SK-MEL-5 (cell line): ENCODE measurements at places on chromosomes 13 and 19.

DNA sequence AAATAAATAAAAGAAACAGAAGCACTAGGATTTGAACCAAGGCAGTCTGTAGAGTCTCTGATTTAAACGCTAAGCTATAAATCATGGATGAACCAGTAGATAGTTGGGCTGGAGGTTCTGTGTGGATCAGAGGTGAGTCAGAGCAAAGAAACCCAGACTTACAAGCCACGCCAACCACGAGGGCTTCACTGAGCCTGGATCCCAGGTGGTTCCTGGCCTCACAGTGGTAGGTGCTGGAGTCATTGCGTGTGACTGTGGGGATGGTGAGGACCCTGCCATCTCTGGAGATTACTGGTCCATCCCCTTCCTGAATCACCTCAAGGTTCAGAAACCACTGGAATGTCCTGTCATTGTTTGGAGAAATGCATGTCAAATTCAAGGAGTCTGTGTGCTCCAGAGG lies 19.3 kb upstream of the CEACAM20 start:
- no peak for DNase-seq

GRCh38 chr19:30153326-30154210 lies 211.5 kb downstream of the URI1 start:
- no peak for DNase-seq

GRCh38 chr19:7395360-7396066 lies 46.8 kb downstream of the ARHGEF18 start:
- no peak for DNase-seq

GRCh38 chr19:54696117-54696548 lies 28.1 kb upstream of the KIR3DL3 start:
- no peak for DNase-seq

- no peak for DNase-seq
These were observed 58.0 kb upstream of the URI1 start for GRCh38 chr19:29884044-29884443.

DNA sequence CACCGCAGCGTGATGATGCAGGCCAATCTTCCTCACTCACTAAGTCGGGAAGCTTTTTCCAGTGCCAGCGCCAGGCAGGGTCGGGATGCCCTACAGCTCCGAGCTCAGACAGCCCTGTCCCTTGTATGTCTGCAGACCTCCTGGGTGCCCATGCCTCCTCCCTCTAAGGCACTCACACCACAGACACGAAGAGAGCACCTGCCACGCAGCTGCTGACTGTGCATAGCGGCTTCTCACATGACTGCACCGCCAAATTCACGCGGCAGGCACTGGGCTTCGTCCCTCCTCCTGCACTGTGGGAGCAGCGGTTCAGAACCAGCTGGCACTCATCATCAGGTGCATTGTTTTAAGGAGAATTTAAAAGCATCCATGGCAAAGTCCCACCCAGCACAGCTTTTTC lies 88.1 kb downstream of the SLC7A1 start:
- DNase-seq: no peak
